Islet precursor cell (in vitro differentiated cells): ENCODE measurements at places on chromosomes 5 and 9.

DNA sequence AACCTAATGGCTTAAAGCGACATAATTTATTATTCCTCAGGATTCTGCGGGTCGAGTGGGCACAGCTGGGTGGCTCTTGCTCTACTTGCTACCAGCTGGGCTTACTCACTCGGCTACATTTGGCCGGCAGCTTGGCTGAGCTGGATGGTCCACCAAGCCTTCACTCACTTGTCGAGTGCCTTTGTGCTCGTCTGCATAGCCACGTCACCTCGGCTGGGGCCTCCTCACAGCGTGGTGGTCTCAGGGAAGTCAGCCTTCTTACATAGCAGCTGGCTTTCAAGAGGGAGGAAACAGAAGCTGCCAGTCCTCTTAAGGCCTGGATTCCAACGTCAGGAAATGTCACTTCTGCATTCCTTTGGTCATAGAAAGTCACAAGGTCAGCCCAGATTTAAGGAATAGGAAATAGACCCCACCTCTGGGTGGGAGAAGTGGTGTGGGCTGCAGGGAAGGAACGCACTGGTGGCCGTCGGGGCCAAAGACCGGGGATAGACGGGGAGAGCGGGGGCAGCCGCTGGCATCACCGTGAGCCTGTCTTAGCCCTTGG is 75.1 kb upstream of the RUFY1 start:
- DNase-seq, result no peak

GRCh38 chr5:168227001-168227400 is 64.4 kb upstream of the WWC1 start:
- peak; percentile 63 for DNase-seq

DNA sequence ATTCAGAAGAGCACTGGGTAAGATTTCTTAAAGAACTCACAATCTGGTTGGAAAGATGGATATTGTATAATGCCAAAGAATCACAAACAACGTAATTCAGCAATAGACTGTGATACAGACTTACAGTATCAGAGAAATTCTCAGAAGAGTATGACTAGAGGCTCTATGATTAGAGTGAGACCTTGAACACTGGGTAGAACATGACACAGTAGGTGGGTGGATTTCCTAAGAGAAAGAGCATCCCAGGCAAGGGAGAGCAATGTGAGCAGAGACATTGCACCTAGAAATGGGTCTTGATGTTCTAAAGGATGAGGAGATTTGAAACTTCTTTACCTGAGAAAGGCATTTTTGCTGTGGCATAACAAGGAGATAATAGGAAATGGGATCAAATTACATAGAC is 27.3 kb upstream of the CAST start:
- DNase-seq, result no peak

DNA sequence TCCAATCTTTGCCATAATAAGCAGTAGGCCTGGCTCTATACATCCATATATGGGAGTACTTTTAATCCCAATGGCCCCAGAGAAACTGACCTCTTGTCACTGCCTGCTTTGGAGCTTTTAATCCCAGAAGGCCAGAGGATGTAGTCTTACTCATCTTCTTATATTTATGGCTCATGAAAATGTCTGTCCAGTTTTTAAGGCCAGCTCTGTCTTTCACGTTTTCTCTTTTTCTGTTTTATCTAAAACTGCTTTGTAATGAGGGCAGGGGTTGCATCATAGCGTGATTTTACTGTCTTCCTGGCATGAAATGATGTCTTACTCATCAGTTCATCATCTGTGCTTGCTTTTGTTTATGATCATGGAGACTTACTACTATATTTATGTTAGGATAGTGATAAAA is 1094.9 kb downstream of the MAT2B start:
- no peak for DNase-seq

- DNase-seq, result no peak
Measured at GRCh38 chr5:178434016-178434761, 156.0 kb downstream of the COL23A1 start.

DNA sequence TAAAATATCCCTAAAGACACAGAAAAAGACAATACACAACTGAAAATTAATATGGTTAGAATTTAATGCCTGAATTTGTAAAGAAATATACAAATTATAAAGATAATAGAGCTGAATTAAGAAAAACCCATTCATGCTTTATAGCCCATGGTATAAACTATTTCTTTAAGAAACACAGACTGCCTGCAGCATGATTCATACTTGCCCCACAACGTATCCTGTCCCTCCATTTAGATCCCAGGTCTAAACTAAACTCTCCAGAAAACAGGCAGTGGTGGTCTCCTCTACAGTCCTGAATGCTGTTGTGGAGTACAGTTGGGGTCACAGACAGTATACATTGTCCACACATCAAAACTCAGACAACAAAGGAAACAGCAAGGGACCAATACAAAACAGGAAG is 24.8 kb downstream of the IL6ST start:
- no peak for DNase-seq

DNA sequence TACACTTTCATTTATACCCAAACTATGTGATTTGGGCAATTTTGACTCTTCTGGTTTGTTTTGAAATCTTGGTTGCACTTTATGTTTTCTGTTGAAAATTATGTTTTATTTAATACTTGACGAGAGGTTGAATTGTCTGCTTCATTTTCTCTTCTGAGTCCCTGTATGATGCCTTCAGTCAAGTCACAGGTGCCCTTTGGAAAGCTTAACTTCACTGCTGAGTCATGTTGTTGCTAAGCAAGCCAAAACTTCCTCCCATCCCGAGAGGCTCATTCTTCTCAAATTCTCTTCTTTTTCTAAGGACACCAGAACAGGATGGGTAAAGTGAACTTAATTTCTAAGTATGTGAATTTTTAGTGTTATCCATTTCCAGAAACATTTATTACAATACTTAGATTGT is 455.3 kb upstream of the PTGER4 start:
- no peak for DNase-seq

GRCh38 chr9:92393686-92394085 is 10.7 kb downstream of the OGN start:
- DNase-seq, result no peak

DNA sequence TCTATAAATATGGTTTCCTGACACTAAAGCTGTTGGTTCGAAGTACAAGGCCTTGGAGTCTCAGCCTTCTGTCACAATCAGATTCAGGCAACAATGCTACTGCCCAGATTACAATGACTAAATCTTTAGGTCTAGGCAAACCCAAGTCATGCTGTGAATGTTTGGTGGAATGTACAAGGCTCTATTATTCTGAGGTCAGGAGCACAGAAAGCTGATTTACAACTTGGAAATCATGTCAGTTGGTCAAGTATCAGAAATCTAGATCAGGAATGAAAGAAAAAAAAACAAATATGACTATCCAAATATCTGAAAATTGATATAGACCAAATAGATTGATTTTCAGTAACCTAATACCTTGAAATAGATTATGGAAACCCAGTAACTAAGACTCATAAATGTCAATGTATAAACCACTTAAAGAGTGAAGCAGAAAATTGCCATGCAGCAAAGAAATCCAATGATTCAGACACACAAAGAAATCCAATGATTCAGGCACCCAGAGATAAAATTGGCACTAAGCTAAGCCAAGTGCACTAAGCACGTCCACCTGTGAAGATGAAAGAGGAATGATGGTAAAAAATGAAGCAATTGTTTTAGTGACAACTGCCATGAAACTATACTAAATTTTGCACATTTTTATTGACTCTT is 588.0 kb upstream of the TUSC1 start:
- DNase-seq, result no peak

GRCh38 chr9:121299467-121300282 is 31.7 kb downstream of the GSN start:
- DNase-seq, result peak; percentile 69

- DNase-seq, result no peak
Measured at GRCh38 chr5:15425766-15426165, 74.2 kb upstream of the FBXL7 start.

GRCh38 chr5:181234455-181235306 is 9.0 kb downstream of the RACK1 start:
- no peak for DNase-seq

DNA sequence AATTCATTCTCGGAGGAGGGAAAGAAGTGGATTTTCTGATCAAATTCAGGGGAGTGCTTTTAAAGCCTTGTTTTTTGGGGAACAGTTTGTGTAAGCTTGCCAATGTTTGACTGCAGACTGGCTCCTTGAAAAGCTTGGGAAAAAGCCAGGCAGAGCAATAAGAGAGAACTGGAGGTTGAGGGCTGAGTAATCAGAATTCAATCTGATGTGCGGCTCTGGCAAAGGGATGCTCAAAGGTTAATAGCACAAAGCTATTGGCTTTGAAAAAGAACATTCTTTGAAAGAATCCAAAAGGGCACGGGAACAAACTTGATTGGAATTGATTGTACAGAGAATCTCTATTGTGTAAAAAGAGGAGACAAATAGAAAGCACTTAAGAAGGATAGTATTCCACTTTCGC is 279.3 kb downstream of the YTHDC2 start:
- DNase-seq, result no peak

DNA sequence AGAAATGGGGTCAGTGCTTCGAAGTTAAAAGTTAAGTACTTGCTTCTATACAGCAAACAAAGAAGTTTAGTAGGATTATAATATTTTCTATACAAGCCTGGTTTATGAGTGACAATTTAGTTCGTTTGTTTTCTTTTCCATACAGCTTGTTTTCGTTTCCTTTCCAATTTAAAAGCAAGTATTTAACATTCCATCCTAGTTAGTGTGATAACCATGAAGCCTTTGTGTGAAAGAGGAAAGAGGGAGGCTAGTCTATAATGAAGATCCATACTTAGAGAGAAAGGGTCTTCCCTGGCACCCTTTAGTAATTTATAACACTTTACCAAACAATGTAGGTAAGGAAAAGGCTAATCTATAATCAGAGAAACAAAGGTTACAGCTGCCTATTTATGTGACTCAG is 51.0 kb downstream of the SLC1A1 start:
- DNase-seq, result no peak
